Mucosa of gallbladder (tissue), 1 donor: ENCODE measurements at places on chromosomes 6 and 20. TPM values are rescaled to one million over a fixed set of nuclear protein-coding genes. Genes with fewer than 3 reads are reported as not detected.

DNA sequence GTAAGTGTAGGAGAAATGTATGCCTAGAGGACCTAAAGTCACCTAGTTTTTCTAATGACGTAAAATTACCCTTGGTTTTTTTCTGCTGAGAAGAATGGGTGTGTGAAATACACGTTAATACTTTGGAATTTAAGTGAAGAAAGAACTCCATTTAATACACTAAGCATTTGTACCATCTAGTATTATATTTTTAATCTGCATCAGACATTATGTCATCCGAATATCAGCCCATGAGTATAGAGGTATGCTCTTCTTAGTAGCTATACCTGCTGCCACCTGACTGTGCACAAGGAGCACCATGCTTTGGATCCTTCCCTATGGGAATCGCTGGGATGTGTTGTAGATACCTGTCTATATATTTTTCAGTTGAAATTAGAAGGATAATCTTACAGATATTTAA lies 106.4 kb downstream of the QKI start:
- no peak for DNase-seq

DNA sequence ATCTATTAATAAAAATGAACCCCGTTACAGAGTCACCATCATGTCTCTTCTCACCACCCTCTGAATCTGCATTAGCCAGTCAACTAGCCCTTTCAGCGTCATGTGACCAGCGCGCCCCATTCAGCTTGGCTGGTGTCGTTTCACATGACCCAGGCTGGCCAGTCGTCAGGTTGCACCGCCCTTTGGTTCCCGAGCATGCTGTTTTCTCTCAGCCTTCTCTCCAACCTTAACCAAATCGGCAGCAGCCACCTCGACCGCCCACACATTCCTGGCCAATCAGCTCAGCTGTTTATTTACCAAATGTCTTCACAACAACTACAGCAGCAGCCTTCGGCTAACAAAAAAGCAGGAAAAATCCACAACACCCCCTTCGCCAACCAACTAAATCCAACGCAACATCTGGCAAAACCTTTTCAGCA lies 5.6 kb downstream of the SRSF3 start:
- DNase-seq = no peak

SLC2A10 gene
- 21.8 TPM for total RNA-seq

DNA sequence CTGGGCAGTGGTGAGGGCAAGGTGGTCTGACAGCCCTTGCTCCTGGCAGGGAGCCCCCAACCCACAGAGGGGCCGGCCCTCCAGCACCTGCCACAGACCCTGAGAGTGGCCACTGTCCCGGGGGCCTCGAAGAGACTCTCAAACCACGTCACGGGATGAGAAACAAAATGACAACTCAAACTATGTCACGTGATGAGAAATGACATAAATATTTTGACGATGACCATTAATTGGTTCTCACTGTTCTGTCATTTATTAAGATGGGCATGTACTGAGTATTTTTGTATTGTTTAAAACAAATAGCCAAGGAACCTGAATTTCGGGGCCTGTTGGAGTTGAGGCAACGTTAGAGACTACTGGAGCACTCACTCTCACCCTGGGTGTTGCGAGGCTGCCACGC lies 135.5 kb downstream of the WDR27 start:
- no peak for DNase-seq

GRCh38 chr6:113684382-113684901 lies 172.7 kb upstream of the MARCKS start:
- no peak for DNase-seq

EGFL8 gene
- 13.6 TPM for total RNA-seq

DNA sequence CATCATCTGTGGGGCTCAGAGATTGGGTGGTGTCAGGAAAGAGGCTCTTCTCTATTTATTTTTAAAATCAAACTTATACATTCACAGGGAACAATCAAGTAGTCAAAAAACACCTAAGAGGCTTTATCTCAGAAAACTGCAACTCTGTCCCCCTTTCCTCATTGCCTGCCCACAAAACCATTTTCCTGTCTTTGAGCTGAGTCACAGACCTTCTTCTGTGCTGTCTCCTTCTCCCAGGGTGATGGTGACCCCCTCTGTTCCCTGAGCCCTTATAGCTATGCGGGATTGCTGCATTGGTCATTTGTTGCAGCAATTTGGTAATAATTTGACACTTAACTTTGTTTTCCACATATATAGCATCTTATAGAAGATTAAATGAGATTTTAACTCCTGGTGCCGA lies 195.2 kb upstream of the PROKR2 start:
- no peak for DNase-seq

GRCh38 chr6:5855787-5856470 lies 150.8 kb downstream of the NRN1 start:
- DNase-seq = no peak

KHDC1L gene
- not detected for total RNA-seq

DNA sequence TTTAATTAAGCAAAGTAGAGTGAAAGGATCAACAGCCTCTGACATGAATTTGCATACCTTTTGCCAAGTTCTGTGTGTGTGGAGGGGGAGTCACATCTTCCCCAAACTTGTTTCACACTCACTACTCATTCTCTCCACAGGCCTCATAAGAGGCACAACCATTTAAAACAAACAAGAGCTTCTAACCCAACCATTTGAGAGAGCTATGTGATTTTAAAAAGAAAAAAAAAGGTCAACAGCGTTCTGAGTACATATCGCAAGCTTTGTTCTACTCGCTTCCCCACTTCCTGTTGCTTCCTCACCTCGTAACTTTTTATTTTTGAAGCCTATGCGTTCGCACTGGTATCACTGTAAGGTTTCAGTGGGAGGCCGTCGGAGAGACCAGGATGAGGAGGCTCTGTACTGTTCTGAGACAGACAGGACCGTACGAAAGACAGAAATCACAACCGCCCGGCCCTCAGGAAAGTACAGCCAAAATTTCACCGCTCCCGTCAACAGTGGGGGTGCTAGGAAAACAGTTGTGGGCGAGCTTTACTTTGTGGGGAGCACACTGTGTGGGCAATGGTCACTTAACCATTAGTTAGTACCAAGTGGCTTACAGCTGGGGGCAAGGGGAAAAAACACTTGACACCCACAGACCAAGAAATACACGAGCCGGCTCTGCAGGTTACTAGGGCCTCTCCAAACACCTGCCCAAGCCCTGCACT lies 61.3 kb downstream of the TRERF1 start:
- DNase-seq = no peak

- no peak for DNase-seq
Measured at GRCh38 chr20:57991211-57991881, 237.1 kb downstream of the ANKRD60 start.

GRCh38 chr6:18110162-18110561 lies 12.3 kb downstream of the NHLRC1 start:
- DNase-seq = no peak
